Colonic mucosa (tissue), 4 donors: ENCODE measurements at places on chromosomes 3 and 15. TPM values are rescaled to one million over a fixed set of nuclear protein-coding genes. Genes with fewer than 3 reads are reported as not detected.

Gene ERICH6
- total RNA-seq, result not detected

Gene ASTE1
- 13.0 TPM for total RNA-seq

Gene MITF
- total RNA-seq, result 2.9 TPM

Gene COL7A1
- 3.8 TPM for total RNA-seq

Gene KCNH8
- 0.77 TPM for total RNA-seq

Gene FES
- total RNA-seq, result 8.8 TPM

Gene WDR73
- total RNA-seq, result 24.3 TPM

Gene ACAN
- 0.17 TPM for total RNA-seq

Gene CPLX3
- total RNA-seq, result not detected

Gene MUSTN1
- total RNA-seq, result 3.2 TPM

DNA sequence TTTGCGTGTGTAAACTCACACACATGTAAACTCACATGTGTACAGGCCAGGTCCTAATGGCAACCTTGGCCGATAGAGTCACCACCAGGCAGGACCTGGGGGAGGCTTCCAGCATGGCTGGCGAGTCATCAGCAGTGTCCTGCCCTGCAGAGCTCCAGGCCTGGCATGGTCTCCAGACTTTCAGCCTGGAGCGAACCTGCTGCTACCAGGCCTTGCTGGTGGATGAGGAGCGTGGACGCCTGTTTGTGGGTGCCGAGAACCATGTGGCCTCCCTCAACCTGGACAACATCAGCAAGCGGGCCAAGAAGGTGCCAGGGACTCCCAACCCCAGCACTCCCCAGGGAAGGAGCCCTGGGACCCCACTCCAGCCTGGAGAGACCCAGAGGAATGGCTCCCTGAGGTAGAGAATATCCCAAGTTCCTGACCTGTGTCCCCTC, 1.0 kb downstream of the SEMA3B start:
- DNase-seq, result no peak

- DNase-seq, result no peak
Measured at GRCh38 chr3:151896246-151897012, 23.0 kb downstream of the SUCNR1 start.

DNA sequence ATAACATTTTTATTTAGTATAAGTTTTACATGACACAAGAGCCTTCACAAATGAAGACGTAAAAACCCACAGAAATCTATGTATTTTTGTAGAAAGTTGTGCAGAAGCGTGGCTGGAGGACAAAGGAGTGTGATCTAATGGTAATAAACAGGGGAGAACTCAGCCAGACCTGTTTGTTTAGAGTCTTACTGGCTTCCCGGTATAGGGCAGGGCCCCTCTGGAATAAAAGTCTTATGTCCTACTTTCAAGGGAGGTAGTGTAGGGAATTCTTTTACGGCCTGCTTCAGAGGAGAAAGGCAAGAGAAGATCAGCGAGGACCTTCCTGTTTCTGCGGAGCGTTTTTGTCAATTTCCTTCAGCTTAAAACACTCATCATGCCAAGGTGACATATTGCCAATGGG, 103.6 kb downstream of the TGFBR2 start:
- DNase-seq, result peak; percentile 43

DNA sequence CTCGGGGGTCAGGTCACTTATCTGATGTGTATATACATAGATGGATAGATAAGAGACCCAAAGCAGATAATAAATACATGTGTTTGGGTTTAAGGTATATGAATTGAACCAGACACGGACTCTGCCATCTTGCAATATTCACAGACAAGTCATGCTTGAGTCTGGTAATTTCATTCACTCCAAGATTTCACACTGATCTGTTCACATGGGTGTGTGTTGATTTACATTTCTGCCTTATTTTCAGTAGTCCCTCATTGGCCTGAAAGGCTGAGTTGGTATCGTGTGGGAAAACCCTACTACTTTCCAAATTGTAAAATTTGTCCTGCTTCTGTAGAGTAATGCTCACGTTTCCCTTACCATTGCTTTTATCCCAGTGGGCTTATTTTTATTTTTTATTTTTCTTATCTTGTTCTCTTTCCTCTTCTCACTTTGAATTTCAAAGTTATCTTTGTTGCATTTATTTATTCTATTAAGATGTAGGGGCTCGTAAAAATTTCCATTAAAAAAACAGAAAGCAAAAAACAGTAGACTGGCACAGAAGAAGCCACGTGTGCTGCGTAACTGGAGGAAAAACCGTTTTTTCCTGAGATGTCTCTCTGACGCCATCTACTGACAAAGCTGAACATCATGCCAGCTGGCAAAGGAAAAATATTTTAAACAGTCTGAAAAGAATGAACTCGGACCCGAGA, 10.8 kb upstream of the MFSD1 start:
- DNase-seq, result no peak

DNA sequence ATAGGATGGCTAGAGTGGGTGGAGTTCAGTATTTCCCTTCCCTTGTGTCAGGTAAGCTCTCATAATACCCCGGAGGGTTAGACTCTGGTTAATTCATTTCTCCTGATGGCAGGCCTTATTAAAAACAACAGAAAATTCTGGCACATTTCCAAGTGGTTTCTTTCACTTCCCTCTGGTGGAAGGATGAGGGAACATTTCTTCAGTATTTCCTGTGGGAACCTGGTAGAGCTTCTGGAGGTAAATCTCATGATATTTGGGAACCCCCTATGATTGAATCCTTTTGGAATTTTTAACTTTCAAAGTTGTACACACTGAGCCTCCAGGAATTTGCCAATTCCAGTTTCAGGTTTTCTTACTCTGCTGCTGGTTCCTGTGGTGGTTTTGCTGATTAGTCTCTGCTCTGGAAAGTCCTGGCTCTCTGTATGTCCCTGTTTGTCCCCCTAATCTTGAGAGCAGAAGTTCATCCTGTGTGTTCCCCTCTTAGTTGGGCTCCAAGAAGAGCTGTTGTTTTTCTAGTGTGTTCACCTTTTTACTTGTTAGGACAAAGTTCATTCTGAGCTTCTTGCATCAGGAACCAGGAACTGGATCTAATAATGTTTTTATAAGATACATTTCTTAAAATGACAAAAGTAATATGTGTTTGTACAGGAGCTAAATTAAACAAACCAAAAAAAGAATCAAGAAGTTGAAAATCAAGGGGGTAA, 12.1 kb downstream of the CHRNA7 start:
- DNase-seq, result no peak

GRCh38 chr3:186149319-186149960, 40.6 kb upstream of the ETV5 start:
- DNase-seq, result no peak

DNA sequence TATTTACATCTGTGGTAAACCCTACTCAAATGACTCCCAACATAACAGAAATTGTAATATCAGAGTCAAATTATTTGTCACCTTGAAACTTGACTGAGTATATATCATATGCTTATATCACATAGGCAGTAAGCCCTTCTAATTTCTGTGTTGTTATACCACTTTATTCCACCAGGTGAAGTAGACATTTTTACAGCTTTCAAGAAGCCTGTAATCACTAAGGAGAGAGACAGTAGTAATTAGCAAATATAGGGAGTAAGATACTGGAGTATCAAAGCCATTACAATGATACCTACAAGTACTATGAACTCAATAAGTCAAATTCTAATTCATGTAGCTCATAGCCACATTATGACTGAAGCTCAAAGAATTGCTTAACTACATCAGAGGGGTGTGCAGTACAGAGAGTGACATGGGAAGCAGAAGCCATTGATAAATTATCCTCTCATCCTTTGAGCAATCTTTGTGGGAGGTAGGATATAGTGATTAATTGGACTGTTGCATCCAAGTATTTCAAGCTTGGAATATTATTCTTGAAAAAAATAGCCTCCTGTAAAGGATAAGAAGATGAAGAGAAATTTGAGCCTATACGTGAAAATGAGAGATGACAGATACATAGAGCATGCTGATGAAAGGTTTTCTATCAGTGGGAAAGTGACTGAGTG, 1005.9 kb downstream of the ZPLD1 start:
- DNase-seq, result no peak

DNA sequence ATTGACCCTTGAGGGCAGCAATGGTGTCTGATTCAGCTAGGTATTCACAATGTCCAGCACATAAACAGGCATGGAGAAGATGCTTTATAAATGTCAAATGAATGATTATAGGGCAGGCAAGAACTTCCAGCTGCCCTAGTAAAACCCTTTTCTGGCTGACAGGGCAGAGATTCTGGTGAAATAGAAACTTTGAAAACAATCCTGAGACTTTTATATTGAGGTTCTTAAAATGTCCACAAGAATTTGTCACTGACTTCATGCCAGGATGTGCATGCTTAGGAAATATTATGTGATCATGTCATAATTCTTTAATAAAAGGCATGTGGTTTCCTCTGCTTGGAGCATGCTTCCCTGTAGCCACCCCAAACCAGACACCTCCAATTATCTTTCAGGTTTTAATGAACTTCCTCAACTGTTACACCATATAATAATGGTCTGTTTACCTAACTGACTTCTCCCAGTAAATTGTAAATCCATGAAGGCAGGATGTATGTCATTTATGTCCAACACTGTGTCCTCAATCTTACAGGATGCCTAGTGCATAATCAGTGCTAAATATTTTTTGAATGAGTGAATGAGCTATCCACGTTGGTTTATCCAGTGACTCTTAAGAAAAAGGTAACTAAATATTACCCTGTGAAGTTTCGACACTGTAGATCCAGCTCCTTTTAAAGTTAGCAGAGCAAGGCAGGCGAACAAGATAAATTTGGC, 43.4 kb upstream of the CLRN1 start:
- DNase-seq, result no peak

- DNase-seq, result peak; percentile 57
Measured at GRCh38 chr15:64883997-64884511, 27.6 kb upstream of the ANKDD1A start.

DNA sequence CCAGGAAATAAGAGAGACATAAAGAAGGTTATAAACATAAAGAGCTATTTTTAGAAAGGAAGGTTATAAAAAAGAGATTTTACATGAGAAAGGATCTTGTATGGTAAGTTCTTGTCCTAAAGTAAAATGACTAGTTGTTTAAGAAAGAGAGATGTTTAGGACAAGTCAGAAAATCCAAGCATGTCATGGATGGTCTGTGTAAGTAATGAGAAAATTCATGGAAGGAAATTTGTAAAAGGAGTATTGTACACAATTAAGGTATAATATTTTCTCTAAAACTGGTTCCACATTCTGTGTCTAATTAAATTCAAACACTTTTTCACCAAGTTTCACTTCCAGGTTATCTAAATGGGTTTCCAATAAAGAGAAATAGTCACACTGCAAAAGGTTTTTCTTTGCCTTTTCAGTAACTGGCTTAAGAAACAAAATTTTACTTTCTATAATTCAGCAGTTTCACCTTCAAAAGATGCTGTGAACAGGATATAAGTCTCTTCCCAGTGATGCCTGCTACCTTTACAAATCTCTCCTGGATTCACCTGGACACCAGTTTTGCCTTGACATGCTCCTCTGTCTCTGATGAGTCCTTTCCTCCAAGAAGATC, 455.7 kb downstream of the ZIC1 start:
- DNase-seq, result no peak

GRCh38 chr3:105798381-105798934, 70.4 kb downstream of the CBLB start:
- DNase-seq, result no peak

GRCh38 chr15:42274702-42274989, 1.4 kb upstream of the TMEM87A start:
- DNase-seq, result peak; percentile 27

GRCh38 chr3:195098741-195099525, 172.0 kb downstream of the XXYLT1 start:
- no peak for DNase-seq

- DNase-seq, result no peak
Measured at GRCh38 chr3:99878005-99878404, 60.3 kb downstream of the CMSS1 start.

DNA sequence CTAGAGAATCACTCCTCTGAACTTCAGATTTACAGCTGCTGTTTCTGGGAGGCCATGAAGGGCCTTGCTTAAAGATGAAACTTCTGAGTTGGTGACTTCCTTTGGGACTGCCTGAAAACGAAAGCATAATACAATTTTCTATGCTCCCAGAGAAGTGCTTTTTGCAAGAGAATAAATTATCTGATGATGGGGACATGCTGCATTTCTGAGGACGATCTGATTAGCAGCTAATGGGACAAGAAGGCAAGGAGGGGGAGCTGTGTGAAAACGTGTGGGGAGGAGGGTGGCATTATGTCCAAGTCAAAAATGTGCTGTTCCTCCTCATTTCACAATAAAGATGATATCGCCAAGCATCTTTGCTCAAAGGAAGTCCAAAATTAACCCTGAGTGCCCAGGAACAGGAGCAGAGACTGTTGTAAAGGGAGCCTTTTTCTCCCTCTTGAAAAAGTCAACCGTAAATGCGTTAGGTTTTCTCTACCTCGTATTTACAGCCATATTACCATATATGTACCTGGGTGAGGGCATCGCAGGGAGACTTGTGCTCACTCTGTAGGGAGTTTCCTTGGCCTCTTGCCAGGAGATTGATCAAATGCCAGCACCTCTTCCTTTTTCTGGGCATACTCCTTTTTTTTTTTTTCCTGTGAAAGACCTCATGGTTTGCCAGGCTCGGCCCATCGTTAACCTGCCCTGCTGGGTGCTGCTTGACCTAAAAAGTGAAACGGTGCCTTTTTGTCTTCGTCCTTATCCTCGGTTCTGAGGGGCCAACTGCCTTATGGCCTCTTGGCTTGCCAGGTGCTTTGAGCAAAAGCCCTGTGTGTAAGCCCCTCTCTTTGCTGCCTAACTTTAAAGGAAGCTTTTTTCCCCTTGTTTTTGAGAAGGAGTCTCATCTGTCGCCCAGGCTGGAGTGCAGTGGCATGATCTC, 11.5 kb downstream of the ITPR1 start:
- peak; percentile 83 for DNase-seq

GRCh38 chr3:189071446-189071845, 100.3 kb upstream of the TPRG1 start:
- no peak for DNase-seq

- DNase-seq, result no peak
Measured at GRCh38 chr3:126797563-126797962, 93.5 kb downstream of the CHCHD6 start.

DNA sequence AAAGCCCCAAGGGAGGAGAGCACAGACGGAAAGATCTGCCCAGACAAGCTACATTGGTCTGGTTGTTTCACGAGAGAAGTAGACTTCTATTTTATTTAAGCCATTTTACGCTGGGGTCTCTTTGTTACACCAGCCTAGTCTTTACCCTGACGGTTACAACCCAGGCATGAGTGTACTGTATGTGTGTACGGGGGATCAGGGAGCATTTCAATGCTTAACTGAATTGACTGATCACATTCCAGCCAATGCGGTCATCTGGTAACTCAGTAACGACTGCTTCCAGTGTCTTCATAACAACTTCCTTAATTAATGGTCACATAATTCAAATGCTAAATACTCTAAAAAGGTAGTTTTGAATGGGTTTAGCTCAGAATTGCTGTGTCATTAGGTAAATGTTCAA, 288.6 kb downstream of the FOXP1 start:
- no peak for DNase-seq

- DNase-seq, result no peak
Measured at GRCh38 chr3:4409415-4409814, 57.7 kb downstream of the SUMF1 start.

DNA sequence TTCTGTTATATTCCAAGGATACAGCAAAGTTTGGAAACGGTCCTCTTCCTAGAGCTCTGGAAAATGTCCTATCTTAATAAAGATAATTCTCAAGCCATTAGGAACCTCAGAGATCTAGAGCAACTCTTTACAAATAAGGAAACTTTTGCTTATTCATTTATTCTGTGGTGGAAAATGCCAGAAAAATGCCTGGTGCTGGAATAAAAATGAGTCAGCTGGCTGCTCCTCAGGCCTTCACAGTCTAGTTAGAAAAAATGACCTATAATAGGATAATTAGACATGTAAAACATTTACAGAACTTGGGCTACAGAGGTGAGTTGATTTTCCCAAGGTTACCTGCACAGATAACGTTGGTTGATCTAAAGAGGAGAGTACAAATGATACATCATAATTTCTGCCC, 372.5 kb downstream of the NLGN1 start:
- DNase-seq, result no peak
